ENCODE measurements at places on chromosomes 11 and 22.

DNA sequence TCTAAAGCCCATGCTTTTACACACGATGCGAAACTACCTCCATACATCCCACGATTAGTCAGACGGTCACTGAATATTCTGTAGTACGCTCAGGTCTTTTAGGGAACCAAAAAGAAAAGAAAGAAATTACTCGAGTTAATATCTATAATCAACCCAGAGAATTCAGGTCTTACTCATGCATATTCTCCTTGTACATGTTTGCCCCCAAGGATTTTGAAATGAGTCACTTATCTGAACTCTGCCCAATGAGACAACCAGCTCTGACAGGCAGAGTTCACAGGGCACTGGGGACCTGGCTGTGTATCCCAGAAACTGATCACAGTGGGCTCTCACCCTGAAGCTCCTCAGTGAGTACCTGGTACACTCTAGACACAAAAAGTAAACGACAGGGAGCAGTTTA is 29.2 kb downstream of the RASSF10 start:
- DNase-seq = no peak

GRCh38 chr22:20740222-20740951 is 33.5 kb upstream of the SERPIND1 start:
- DNase-seq = no peak

GRCh38 chr11:65184146-65184545 is 2.4 kb downstream of the CAPN1 start:
- no peak for DNase-seq

DNA sequence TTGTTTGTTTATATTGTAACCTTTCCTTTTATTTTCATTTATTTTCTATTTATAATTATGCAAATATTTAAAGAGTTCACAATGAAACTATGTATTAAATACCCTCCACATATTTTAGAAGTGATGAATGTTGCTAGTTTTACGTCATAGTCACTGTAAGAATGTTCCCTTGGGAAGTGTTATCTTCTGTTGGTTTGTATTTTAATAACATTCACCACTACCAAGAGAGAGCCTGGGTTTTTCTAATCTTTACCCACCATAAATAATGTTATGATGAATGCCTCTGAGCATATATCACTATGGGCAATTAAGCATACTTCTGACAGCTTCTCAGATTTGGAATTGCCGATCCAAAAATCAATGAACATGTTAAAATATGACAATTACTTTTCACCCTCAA is 80.7 kb downstream of the GGT1 start:
- no peak for DNase-seq

DNA sequence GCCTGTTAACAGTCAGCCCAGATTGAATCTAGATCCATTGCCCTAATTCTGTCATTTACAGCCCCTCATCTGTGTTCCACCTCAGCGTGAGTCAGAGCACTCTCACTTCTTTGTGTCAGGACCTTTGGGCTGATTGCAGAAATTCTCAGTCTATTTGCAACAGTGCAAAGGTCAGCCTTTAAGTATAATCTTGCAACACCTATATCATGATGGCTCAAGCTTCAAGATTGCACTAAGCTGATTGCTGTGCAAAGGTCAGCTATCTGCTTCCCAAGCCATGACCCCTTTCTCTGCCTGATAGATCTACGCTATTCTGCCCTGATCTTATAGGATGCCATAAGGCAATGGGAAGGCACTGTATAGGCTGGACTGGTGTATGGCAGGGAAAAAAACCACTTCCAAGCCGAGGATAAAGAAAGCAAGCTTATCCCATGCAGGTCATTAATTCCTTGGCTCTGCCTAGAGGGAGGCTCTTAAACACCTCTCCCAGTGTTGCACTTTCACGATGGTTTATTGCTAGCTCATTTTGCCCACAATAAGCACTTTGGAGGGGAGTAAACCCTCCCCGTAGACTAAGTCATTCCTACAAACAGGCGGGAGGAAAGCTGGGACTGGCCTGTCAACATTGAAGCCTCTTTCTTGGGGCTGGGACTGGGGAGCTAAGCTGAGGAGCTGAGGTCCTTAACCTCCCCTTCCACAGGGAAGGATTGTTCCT is 100.6 kb downstream of the RRAS2 start:
- no peak for DNase-seq

GRCh38 chr11:7630002-7630401 is 43.3 kb downstream of the CYB5R2 start:
- no peak for DNase-seq

GRCh38 chr22:32874385-32874784 is 72.9 kb downstream of the TIMP3 start:
- no peak for DNase-seq

DNA sequence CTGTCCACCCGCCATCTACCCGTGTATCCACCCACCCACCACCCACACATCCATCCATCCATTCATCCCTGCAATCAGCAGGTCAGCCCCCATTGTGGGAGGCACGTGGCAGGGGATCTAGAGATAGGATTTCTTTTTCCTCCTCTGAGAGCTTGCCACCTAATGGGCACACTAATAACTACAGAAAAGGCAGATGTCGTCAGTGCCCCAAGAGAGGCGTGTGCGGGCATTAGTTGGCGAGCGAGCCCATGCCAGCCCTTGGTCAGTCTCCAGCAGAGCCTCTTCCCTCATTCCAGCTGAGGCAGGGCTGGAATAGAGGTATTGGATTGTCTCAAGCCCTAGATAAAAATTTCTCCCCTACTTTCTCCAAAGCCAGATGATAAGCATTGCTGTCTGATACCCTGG is 9.7 kb downstream of the USP2 start:
- no peak for DNase-seq

DNA sequence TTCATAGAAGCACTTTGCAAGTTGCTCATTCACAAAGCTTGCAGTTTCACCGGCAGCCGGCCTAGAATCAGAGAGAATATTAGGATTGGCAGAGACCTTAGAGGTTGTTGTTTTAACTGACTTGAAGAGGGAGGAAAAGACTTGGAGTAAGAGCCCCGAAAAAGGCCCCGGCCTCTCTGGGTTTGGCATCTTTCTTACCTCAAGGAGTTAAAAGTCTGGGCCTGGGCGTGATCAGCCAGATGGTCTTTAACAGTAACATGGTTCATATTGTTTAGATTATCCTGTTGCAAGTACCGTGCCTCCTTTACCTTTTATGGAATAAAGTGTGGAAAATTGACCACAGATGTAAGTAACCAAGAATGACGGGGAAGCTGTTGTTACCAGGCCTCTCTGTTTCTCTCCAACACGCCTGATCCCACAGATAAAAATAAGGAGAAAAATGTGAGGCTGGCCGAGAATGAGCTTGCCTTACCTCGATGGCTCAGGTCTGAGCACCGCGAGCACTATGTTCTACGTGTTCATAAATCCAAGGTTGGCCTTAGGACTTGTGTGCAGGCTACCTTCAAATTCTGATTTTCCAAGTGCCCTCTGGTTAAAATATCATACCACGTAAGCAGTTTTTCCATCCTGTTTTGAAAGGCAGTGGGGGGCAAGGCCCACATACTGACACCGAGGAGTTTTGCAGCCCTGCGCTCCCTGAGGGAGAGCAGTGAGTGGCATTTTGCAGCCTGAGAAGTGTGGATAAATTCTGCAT is 56.4 kb downstream of the PARVA start:
- no peak for DNase-seq

GRCh38 chr11:12824281-12825041 is 150.2 kb downstream of the TEAD1 start:
- DNase-seq = no peak

GRCh38 chr22:37482244-37482643 is 3.9 kb downstream of the MFNG start:
- DNase-seq = no peak

DNA sequence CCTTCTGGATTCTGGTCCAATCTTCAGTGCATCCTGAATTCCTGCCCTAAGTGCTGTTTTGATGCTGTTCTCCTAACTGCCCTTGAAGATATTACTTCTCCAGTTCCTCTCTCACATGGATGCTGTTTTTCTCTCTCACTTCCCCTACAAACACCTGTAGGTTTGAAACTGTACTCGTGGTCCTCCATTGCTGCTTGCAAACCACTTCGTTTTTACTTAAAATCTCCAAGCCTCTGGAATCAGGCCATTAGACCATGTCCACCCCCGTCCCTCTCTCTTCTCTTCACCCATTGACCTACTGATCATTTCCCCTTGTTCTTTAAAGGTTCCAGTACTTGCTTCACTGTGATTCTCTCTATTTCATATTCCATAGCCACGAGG is 988.1 kb downstream of the NTM start:
- DNase-seq = no peak

DNA sequence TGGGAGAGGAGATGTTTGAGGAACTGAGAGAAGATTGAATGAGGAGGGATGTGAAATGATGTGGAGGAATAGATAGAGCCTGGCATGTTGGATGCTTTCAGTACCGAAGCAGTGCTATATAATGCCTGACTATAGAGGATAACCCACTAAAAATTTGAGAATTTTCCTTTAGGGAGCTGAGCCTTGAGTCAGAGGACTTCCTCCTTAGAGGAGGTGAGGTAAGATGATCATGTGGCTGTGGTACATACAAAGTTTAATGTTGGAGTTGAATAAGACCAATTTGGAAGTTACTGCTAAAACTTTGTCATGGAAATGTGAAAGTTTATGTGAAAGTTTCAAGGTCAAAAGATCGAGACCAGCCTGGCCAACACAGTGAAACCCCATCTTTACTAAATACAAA is 66.9 kb downstream of the YAP1 start:
- DNase-seq = no peak

GRCh38 chr11:112770487-112770886 is 190.7 kb upstream of the NCAM1 start:
- no peak for DNase-seq

- DNase-seq = no peak
These were observed 37.4 kb downstream of the DUSP8 start for GRCh38 chr11:1534682-1535081.

DNA sequence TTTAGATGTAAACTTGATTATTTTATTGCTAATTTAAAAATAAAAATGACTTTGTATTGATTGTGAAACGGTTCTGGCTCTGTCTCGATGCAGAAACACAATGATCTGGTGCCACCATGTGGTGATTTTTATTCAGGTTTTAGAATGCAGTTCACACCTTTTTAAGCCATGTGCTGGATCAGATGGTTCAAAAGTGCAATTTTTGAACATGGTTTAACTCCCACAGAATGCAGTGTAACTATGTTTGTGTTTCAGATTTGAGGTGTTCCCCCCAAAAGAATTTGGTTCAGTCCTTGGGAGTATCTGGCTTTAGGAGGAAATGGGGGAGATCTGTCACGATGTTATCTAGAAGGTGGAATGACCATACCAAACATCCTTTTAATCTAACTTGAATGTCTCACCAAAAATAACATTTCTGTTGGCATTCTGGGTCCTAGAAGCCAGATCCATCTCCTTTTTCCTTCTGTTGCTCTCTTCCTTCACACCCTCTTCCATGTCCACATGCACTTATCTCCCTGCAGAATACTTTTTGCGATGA is 7.9 kb downstream of the MRPL16 start:
- no peak for DNase-seq

DNA sequence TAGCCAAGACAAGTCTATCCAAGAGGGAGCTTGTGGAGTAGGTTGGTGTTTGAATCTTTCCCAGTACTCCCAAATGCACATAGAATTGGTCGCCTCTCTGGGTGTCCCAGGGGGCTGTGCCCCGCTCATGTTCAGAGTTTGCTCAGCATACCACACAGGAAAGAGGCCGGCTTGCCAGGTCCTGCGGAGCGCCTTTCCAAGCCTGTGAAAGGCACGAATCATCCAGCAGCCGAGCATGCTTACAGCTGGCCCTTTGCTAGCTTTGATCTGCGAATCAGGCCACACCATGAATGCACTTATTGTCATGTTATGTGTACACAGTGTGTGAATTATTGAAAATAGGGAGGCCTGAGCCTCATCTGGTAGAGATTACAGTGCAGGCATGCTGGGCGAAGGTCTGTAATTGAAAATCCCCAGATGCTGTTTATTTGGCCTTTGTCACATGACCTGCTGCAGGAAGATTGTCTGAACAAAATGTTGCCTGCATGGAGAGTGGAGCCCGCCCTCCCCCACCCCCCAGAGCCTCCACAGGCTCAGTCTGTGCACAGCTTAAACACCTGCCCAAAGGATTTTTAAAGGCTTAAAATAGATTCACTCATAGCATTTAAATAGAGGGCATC is 163.3 kb upstream of the RASSF10 start:
- DNase-seq = peak; percentile 66

- DNase-seq = peak; percentile 43
These were observed 977 bp upstream of the PGGHG start for GRCh38 chr11:287821-288477.

DNA sequence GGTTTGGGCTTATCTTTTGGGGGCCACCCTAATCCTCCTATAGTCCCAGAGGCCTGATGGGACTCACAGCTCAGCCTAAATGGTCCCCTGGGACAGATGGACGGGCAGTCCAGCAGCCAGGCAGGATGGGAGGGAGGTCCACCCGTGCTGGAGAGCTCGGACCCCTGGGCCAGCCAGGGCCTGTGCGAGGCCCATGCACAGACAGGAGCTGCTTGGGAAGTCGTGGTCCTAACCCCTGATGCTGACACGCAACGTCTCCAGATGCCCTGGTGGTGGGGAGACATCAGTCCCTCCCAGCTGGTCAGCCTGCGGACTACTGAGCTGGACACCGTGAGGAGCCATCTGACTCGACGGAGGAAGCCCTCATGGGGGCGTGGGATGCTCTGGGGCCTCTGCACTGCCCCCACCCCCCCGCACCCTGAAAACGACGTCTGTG is 31.2 kb upstream of the MUC5AC start:
- DNase-seq = no peak

DNA sequence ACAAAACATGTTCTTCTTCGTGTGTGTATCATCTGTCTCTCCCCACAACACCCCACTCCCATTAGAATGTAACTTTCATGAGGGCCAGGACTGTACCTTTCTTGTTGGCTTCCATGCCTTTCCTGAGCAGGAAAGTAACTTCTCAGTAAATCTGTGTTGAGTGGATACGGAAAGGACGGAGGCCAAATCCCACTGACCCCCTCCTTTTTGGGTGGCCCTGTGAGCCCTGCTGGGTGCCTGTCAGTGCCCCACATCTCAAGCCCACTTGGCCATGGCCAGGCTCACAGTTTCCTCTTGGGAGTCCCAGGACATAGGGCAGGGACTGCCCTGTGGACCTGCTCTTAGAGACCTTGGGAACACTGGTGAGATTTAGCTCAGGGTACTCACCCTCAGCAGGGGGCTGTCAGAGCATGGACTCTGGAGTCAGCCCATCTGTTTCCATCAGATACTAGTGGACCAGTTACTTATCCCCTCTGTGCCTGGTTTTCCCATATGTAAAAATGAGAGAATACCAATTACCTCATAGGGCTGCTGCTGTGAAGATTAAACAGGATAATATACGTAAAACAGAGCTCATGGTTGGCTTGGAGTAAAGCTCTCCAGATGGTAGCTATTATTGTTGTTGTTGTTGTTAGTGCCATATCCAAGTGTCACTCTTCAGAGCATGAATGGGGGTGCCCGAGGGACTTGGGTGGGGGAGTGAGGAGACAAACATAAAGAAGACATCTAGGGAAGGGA is 1.0 kb upstream of the C11orf96 start:
- DNase-seq = peak; percentile 50

- no peak for DNase-seq
These were observed 72.9 kb downstream of the CTTN start for GRCh38 chr11:70471254-70471653.

GRCh38 chr22:44297470-44298061 is 15.2 kb downstream of the SHISAL1 start:
- no peak for DNase-seq

- no peak for DNase-seq
These were observed 174.7 kb downstream of the RRAS2 start for GRCh38 chr11:14184028-14184940.

Data from ovary (tissue), 10 donors.